Neural progenitor cell (in vitro differentiated cells): ENCODE measurements at places on chromosomes 3 and 15.

- no peaks in the 10 kb centered on the region for H3K27me3 ChIP-seq
- no peaks in the 10 kb centered on the region for H3K36me3 ChIP-seq
- H3K27ac ChIP-seq: no peak overlapping the region
- H3K4me3 ChIP-seq: no peak overlapping the region
- no peak for DNase-seq
These were observed 127.6 kb upstream of the UBE2E2 start for GRCh38 chr3:23075496-23075895.

DNA sequence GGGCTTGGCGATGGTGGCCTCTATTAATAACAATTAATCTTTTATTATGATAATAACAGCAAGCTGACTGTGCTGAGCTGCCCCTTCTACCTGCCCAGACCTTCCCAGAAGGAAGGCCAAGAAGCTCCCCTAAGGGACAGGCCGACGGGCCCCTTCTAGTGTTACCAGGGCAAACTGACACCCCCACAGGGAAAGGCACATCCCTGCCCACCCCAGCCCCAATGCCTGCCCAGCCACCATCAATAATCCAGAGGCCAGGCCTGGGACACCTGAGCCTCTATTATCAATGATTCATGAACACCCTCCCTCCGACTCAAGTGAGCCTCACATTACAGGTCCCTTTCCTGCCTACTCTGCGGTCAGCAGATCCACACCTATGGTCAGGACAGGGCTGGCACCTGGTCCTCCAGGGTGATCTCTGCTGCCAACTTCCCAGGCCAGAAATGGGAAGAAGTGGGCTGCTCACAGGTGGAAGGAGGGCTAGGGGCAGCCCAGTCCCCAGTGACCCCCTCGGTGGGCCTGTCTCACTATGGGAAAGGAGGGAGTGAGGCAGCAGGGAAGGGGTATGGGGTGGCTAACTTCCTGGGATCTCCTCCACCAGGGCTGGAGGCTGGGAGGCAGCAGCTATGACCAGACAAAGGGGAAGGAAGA lies 1.8 kb downstream of the TWF2 start:
- no peak overlapping the region for H3K27ac ChIP-seq
- DNase-seq: no peak
- no peaks in the 10 kb centered on the region for H3K36me3 ChIP-seq
- no peak overlapping the region for H3K4me3 ChIP-seq

DNA sequence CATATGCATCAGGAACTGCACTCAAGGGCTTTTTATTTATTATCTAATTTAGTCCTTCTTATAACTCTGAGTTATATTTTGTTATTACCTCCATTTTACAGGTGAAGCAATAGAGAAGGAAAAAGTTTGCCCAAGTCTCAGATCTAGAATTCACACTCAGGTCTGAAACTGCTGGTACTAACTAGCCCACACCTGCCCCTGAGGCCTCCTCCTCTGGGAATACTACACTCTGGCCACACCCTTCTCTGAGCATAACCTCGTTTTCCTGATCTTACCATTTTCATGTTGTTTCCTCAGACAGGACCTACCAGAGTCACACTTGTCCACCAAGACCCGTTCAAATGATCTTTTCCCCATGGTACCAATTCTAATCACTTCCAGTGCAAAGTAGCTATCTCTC lies 94.1 kb upstream of the CHRM5 start:
- H3K4me1 ChIP-seq: peaks cover 13% of the 10 kb centered on the region
- no peak overlapping the region for H3K27ac ChIP-seq
- no peaks in the 10 kb centered on the region for H3K36me3 ChIP-seq
- H3K4me3 ChIP-seq: no peak overlapping the region
- no peak for DNase-seq

- H3K36me3 ChIP-seq: no peaks in the 10 kb centered on the region
- peak; percentile 54 for DNase-seq
- H3K27me3 ChIP-seq: peaks cover 3% of the 10 kb centered on the region
- H3K27ac ChIP-seq: no peak overlapping the region
These were observed 124.5 kb downstream of the TLE3 start for GRCh38 chr15:69973102-69973714.
